Stimulated activated CD8-positive, alpha-beta memory T cell treated with anti-CD3 and anti-CD28 coated beads, Interleukin-7, amount 100 ng/mL, for 48 hours (primary cell): ENCODE measurements at places on chromosomes 12 and 14.
A peak's percentile ranks its signal among the peaks of the same experiment; 100 is the strongest.

GRCh38 chr12:49801141-49802063 is 26.8 kb downstream of the NCKAP5L start:
- no peak for DNase-seq

DNA sequence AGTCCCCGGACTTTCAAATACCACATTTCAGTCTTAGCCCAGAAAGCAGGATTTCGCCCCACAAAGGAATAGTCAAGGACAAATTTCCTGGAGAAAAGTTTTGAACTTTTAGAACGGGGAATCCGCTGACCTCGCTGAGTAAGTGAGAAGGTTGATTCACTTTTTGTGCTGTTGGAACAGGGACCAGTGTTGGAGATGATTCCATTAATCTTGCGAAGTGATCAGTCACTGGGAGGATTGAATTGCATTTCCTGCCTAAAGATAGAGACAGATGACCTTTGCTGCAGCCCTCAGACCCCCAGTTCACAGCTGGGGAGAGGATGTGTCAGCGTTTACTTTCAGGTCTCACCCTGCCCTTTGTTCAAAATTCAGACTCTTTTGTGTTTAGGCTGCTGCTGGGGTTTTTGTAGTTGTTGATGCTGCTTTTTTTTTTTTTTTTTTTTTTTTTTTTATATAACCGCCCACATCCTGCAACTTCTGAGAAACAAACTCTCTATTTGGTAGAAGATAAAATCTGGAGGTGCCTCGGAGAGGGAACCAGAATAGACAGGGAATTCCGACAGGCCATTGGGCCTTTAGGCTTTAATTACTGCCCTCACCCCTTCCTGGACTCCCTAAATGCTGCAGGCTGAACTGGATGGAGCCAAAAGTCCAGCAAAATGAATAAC is 9.8 kb upstream of the KDM2B start:
- peak; percentile 66 for DNase-seq

- DNase-seq: no peak
These were observed 130.2 kb downstream of the PELI2 start for GRCh38 chr14:56248442-56248841.

GRCh38 chr12:15669256-15669948 is 119.8 kb downstream of the EPS8 start:
- no peak for DNase-seq

GRCh38 chr14:57038689-57039088 is 228.4 kb upstream of the OTX2 start:
- DNase-seq: no peak

- DNase-seq: no peak
These were observed 13.6 kb upstream of the FOXN3 start for GRCh38 chr14:89430391-89431236.

DNA sequence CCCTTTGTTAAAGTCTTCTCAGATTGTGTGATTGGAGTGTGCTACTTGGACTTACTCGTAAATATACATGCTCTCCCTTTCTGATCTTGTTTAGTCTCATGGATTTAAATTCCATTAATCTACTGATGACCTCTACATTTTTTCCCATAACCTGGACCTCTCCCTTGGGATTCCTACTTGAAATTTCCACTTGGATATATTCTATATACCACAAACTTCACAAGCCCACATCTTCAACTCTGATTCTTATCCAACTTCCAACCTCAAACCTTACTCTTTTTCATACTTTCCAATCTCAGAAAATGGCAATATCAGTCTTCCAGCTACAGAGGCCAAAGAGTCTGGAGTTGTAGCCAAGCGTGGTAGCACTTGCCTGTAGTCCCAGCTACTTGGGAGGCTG is 49.1 kb upstream of the OTOGL start:
- no peak for DNase-seq

DNA sequence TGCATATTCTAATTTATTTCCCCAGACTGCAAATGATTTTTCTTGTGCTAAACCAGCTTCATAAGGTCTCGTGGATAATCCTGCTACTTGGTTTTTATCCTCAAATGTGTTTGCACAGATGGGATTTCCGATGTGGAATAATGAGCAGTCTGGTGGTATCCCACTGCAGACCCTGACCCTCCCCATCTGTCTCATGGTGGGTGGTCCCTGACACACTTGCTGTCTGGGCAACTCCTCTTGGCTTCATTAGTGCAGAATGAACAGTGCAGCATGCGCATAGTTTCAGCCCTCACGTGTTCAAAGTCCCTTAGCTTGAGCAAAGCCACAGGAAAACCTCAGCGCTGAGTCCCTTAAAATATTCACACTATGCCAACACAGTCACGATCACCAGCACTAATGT is 996.5 kb downstream of the AACS start:
- no peak for DNase-seq

GRCh38 chr14:52342849-52343596 is 28.9 kb downstream of the PTGER2 start:
- no peak for DNase-seq

GRCh38 chr12:119721306-119721705 is 53.4 kb downstream of the PRKAB1 start:
- DNase-seq: no peak

- no peak for DNase-seq
These were observed 13.8 kb downstream of the TESC start for GRCh38 chr12:117085318-117085947.

- DNase-seq: no peak
These were observed 34.2 kb upstream of the DEGS2 start for GRCh38 chr14:100193417-100194357.

DNA sequence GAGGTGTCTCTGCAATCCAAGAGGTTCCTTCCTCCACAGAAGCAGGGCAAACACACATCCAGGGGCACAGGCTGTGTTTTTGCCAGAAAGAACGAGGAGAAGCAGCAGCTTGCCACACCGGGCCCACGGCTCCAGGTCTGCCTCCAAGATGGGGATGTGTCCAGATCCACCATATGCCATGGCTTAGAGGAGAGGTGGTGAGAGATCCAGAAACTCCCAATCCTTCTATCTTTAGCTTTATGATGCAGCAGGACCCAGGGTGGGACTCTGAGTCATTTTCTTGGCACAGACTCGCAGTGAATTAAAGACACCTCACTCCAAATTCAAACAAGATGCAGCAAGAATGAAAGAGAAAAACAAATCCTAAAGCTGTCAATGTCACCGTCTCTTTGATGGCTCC is 481.4 kb upstream of the TMEM132C start:
- no peak for DNase-seq

- DNase-seq: no peak
These were observed 485 bp downstream of the SENP1 start for GRCh38 chr12:48105321-48105866.

GRCh38 chr12:124458220-124458991 is 109.0 kb downstream of the NCOR2 start:
- no peak for DNase-seq

DNA sequence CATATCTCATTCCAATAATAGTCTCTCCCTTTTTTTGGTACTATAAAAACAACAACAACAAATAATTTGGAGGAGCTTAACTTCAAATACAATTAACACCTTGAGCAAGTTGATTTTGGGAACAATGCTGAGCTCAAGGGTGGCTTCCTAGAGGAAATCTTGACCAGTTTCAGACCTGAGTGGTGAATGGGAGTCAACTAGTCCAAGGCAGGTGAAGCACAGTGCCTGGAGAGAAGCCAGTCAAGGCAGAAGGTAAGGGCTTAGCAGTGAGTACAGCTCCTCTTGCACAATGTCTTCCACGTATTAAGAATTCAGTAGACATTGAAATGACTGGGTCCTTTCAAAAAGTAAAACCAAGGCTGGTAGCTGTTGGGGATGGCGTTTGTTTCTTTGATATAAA is 444.8 kb downstream of the ATP23 start:
- no peak for DNase-seq

DNA sequence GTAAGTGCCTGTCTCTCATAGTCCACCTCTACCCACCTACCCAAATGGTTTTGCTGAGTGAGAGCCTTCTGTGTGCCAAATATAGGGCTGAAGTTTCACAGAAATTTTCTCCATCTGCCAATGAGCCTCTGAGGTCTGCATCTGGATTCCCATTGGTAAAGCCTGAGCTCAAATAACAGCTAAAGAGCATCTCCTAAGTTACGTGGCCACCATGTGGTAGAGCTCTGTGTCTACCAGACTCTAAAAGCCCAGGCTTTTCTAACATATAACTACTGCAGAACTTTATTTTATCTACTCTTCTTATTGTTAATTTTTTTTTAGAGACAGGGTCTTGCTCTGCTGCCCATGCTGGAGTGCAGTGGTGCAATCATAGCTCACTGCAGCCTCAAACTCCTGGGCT is 16.0 kb downstream of the AMDHD1 start:
- no peak for DNase-seq

- DNase-seq: no peak
These were observed 807.3 kb upstream of the TMEM132C start for GRCh38 chr12:127459687-127460086.

DNA sequence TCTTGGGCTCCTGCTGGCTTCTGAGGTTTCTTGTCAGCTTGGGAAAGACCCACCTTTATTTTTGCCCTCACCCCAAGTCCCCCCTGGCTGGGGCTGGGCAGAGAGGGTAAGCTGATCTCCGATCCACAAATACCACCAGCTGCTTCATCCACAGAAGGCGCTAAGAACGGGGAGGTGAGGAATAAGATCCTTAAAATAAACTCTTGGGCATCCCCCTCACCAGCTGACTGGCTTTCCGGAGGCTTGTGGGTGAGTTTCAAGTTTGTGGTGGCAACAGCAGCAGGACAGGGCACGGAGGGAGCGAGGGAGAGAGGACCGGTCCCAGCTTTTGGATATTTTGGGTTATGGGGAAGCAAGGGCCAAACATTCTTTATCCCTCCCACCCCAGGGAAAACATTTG is 20.8 kb upstream of the HSPB8 start:
- DNase-seq: no peak

- DNase-seq: no peak
These were observed 115.4 kb downstream of the KIF21A start for GRCh38 chr12:39327510-39327909.

GRCh38 chr12:57215668-57216013 is 953 bp upstream of the NXPH4 start:
- no peak for DNase-seq

GRCh38 chr14:101359221-101360053 is 201.9 kb upstream of the DIO3 start:
- no peak for DNase-seq

DNA sequence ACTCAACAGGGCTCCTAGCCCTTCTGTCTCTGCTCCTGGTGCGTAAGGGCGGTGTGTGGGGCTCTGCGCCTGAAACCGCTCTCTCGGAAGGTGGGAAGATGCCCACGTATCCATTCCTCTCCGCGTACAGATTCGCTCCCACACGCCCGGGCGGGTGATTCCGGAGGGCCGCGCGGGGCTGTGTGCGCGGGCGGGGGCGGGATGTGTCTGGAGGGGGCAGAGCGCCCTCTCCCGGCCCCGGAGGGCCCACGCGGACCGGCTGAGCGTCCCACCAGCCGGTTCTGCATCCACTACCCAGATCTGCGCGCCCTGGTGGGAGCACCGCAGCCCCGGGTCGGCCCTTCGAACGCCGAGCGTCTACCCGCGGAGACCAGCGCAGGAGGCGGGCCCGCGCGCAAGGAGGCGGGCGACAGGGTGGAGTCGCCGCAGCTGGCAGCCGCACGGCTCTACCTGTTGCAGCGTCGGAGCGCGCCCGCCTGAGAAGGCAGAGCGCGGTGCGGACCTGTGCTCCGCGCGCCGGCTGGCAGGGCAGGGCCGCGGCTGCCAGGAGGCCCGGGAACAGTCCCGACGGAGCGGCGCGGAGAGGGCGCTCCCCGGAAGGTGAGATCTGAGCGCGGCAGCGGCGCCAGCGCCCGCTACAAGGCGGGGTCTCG is 1.4 kb upstream of the KCNK13 start:
- peak; percentile 39 for DNase-seq

- DNase-seq: no peak
These were observed 5.7 kb upstream of the KRT75 start for GRCh38 chr12:52439845-52440244.

DNA sequence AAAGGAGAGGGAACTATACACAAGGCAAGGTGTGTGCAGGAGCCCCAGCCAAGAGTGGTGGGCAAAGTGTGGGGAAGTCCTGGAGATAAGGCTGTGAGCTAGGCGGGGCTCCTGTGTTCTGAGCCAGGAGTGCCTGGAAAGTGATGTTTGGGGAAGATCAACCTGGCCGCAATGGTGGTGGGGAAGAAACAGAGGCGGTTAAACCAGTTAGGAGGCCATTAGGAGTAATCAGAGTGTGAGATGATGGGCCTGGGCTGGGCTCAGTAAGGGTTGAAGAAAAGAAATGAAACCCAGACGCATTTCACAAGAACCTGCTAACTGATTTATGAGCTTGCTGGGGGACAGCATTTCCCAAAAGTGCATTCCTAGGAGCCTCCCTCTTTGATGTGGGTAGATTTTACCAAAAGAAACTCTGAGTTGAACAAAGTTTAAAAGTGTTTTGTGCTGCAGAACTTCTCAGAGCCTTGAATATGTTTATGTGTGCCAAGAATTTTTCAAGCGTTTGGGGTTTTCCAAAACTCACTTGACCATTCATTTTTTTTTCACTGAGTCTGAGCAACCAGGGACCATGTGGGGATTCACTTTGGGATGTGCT is 34.2 kb upstream of the LRP1-AS start:
- no peak for DNase-seq
